Stimulated activated CD8-positive, alpha-beta memory T cell treated with anti-CD3 and anti-CD28 coated beads, Interleukin-2, amount 100 ng/mL, for 1 hour (primary cell): ENCODE measurements at places on chromosomes 5 and 9.

DNA sequence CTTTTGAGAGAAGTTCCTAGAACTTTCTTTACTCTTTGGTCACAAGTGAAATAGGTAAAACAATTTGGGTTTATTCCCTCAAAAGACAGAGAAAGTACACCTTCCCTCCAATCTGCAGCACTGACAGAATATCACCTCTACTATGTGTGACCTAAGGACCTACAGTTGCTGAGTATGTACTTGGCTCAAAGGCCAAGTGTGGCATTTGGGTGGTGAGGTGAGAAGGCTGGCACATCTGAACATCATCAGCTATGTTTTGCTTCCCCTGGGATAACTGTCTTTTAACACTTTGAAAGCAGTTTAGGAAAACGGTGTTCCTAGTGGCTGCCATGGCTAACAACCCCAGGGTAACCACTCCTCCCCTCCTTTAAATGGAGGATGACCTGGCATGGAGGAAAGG is 17.6 kb downstream of the MIER3 start:
- DNase-seq = no peak

GRCh38 chr5:152638996-152639552 is 234.0 kb upstream of the NMUR2 start:
- no peak for DNase-seq

DNA sequence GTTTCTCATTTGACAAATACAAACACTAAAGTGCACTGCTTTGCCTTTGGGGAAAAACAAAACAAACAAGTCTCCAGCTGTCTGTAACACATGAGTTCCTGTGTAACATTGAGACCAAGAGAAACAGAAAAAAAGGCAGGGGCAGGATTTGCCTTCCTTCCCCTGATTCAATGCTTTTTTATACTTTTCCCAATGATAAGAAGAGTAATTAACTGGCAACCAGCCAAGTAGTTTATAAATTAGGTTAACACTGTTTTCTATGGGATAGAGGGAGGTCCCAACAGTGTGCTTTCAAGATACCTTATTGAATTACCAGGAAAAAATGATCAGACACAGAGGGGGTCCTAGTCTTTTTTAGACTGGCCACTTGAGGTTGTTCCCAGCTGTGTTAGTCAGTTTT is 346.8 kb downstream of the TRIM36 start:
- no peak for DNase-seq

- DNase-seq = no peak
Measured at GRCh38 chr5:87392801-87393200, 19.9 kb downstream of the CCNH start.

DNA sequence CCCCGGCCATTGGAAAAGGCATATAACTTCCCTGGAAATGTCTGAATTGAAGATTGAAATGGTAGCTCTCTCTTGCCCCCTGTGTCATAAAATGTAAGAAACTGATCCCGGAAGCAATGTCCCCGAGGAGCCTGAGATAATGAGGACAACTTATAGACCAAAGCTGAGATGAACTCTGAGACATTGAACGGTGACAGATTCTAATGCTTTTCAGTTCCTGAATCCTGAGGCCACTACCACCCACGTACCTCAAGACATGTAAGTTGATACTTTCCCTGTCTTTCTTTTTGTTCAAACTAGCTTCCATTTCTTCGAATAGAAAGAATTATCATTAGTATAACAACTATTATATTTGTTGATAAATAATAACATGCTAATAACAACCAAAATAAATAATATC is 51.0 kb downstream of the KIF4B start:
- no peak for DNase-seq

DNA sequence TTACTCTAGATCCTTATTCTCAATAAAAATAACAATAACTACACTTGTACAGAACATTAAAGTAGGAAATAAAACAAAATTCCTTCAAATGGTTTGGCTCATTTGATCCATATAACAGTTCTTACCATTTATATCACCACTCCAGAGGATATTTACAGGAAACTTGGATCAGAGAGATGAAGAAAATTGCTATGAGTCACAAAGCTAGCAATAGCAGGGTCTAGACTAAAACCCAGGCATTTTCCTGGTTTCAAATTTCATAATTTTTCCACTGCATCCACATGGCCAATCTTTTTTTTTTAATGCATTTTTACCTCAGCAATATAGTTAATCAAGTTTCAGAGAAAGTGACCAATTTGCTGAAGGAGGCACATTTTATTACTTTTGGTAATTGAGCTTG is 299.2 kb downstream of the ELAVL2 start:
- no peak for DNase-seq
